ENCODE measurements at places on chromosomes 2 and 18.

- peak; percentile 43 for DNase-seq
These were observed 61.9 kb downstream of the KIF5C start for GRCh38 chr2:148936857-148937450.

- no peak for DNase-seq
These were observed 276.6 kb downstream of the PDE11A start for GRCh38 chr2:177796011-177796410.

DNA sequence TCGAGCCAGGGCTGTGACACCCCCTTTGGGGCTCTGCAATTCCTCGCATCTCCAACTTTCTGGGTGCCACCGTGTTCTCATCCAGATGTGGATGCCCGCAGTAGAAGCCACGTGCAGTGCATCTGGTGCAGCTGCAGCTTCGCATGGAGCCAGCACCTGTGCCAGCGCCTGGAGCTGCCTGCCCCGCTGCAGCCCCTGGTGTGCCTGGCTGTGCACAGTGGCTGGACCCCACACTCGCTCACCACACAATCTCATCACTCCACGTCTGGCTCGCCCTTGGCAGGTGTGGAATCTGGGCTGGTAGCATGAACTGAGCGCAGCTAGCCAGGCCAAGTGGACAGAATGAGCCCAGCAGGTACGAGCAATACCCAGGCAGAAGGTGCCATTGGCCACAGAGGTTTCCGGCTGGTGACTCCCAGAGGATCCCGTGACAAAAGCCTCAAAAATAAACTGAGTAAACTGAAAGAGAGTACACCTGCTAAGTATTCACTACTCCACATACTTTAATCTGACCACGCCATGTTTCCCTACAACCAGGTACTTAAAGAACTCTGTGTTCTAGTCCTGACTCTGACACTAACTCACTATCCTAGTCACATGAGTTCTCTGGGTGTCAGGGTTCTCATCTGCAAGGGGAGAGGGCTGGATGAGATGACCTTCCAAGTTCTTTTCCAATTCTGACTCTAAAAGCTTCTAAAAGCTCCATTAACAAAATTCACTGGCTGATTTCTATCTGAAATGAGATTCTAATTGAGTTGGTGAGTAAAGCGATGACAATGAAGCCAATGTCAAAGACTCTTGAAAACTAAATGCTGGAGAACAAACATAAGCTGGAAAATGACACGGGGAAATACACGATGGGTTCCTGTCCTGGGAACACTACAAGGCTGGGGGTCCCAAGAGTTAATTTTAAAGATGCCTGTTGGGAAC, 37.1 kb downstream of the RNF152 start:
- DNase-seq, result no peak

DNA sequence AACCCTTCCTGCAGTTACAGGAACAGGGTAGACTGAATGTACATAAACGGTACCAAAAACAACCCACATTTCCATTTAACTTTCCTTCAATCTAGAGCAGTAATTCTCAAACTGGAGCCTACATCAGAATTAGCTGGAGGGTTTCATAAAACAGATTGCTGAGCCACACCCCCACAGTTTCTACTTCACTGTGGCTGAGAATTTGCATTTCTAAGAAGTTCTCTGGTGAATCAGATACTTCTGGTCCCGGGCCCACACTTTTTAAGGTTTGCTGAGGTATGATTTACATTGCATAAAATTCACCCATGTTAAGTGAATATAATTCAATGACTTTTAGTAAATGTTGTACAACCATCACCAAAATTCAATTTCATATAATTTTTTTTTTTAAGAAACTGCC, 113.7 kb downstream of the SRBD1 start:
- DNase-seq, result no peak

DNA sequence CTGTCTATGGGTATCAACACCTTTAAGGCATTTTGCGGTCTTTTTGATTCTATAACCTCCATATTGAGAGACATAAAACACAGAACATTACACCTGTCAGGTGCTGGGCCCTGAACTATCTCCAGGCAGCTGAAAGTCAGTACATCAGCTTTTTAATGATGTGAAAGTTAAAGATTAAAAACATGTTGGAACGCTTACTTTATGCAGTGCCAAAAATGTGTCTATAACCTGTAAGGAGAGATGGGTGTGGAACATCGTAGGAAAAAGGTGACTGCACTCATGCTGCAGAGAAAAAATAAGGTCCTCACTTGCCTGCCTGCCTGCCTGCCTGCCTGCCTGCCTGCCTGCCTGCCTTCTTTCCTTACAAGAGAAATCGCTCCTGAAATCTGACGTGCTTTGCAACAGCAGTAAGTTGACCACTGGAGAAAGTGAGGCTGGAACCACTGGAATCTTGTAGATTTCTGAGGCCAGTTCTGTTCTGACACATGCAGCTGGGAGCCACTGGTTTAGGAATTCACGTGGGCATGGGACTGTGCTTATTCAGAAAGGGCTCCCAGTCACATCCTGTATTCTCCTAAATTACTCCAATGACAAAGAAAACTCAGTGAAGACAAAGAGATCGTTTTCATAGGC, 34.1 kb downstream of the BCL11A start:
- no peak for DNase-seq

DNA sequence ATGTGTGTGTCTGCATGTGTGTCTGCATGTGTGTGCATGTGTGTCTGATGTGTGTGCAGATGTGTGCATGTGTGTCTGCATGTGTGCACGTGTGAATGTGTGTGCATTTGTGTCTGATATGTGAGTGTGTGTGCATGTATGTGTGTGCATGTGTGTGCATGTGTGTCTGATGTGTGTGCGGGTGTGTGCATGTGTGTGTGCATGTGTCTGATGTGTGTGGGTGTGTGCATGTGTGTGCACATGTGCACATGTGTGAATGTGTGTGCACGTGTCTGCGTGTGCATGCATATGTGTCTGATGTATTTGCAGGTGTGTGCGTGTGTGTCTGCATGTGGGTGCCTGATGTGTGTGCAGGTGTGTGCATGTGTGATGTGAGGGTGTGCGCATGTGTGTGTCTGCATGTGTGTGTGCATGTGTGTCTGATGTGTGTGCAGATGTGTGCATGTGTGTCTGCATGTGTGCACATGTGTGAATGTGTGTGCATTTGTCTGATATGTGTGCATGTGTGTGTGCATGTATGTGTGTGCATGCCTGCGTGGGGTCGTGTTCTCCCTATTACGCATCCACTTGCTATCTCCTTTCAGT, 470.1 kb upstream of the HS6ST1 start:
- DNase-seq, result no peak

DNA sequence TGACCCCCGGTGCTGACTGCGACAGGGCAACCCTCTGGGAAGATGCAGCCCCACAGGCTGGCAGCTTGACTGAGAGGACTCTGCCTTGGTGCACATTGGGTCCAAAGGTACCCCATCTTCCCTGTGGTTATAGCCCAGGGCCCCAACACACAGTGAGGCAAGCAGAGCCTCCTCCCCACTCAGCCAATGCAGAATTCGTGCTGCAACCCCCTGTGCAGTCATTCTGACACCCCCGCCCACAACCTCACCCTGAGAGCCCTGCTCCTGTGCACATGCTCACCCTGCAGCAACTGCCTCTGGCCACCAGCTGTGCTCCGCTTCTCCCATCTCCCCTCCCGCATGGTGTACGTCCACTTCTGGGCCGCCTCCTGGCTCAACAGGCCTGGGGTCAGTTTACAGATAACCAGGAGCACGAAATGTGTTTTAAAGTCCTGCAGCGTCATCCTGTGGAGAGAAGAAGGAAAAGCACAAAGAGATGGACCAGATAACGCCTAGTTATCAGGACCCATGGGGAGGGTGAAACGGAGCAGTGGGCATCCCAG, 24.4 kb downstream of the CAPN14 start:
- no peak for DNase-seq

- peak; percentile 20 for DNase-seq
These were observed 93.9 kb downstream of the FARSB start for GRCh38 chr2:222561817-222562645.

DNA sequence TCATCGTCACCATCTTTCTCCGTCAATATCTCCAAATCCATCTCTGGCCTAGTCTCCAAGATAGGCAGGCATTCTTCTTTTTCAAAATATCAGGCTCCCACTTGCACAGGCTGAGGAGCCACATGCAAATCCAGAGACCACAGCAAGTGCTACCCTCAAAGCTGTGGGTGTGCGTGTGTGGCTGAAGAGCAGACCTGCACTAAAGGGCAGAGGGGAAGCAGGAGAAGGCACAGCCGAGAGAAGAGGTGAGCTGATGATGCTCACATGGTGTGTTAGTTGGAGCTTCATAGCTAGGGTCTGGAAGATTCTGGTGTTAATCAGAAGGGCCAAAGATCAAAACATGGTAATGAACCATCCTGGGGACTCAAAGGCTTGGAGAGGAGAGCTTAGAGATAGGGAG, 3.8 kb downstream of the SPEG start:
- DNase-seq, result no peak

- DNase-seq, result no peak
These were observed 123.6 kb downstream of the CSRNP3 start for GRCh38 chr2:165593081-165593480.

- no peak for DNase-seq
These were observed 352.9 kb downstream of the LPIN1 start for GRCh38 chr2:12099374-12099773.

GRCh38 chr2:10489842-10490555, 41.9 kb upstream of the ODC1 start:
- DNase-seq, result no peak

- no peak for DNase-seq
These were observed 27.6 kb downstream of the CENPO start for GRCh38 chr2:24820598-24821432.

DNA sequence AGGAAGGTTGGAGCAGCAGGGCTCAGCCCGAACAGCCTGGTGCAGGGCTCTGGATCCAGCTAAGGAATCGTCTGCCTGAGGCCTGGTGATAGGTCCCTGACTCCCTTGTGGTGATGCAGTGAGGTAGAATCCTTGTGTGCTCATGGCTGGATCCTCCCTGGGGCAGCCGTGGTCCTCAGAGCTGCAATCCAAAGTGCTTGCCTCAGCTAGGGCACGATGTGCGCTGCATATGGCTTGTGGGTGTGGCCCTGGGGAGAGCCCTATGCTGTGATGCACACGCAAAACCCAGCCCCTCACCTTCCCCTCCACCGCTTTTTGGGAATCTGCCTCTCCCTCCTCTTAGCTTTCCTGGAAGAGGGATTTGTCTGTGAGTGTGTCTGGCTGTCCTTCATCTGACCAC, 142.2 kb downstream of the DYSF start:
- DNase-seq, result no peak

- no peak for DNase-seq
These were observed 393.8 kb upstream of the CYRIA start for GRCh38 chr2:17059458-17059857.

DNA sequence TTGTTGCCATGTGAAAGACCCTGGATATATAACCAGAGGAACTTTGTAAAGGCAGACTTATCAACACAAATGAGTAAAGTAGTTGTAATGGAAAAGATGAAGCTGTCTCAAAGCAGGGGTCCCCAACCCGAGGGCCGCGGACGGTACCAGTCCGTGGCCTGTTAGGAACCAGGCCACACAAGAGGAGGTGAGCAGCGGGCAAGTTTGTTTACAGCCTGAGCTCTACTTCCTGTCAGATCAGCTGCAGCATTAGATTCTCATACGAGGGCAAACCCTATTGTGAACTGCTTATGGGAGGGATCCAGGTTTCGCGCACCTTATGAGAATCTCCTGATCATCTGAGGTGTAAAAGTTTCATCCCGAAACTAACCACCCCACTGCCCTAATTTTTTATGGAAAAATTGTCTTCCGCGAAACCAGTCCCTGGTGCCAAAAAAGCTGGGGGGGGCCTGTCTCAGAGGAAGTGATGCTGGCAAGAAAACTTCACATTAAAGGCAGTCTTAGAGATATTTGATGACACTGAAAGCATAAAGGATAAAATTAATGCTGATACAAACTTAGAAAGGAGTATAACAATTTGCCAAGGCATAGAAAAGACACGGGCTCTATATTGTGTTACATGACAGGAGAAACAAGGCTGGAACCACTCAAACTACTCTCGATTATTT, 57.5 kb upstream of the MSTN start:
- DNase-seq, result no peak

- DNase-seq, result no peak
These were observed 88.4 kb upstream of the CAVIN2 start for GRCh38 chr2:191935247-191935646.

DNA sequence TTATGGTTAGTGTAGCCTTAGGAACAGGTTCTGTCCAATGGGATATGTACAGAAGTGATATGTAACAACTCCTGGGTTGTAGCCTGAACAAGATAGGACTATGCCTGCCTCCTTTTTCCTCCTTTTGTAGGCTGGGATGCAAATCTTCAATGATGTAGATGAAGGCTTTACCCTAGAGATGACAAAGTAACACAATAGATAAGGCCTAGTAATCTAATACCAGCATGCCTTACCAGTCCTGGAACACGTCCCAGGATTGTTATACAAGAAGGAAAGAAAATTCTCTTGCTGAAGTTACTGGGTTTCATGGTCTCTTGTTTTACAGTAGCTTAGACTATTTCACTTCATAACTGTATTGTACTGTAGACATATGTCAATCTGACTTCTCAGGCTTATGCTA, 192.1 kb downstream of the OTX1 start:
- DNase-seq, result no peak

- DNase-seq, result no peak
These were observed 18.5 kb downstream of the TANK start for GRCh38 chr2:161178756-161179155.

- no peak for DNase-seq
These were observed 113.1 kb upstream of the OSR1 start for GRCh38 chr2:19471491-19471890.

GRCh38 chr2:203586206-203586605, 51.1 kb upstream of the RAPH1 start:
- DNase-seq, result no peak

DNA sequence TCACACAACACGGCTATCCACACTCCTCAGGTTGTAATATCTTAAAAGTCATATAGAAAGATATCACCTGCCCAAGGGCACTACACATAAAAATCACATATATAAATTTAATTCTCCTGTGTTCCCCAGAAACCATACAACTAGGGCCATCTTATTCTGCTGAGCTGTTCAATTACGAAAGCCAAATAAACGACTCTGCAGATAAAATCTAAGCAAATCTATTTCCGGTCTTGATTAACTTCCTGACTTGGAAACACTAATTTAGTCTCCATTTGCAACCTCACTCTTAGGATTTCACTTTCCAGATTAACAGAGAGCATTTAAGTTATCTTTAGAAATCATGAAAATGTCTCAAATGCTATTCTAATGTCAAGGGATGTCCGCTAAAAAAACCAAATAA, 23.9 kb upstream of the STK17B start:
- no peak for DNase-seq

GRCh38 chr2:69770193-69770702, 28.3 kb downstream of the ANXA4 start:
- DNase-seq, result no peak

DNA sequence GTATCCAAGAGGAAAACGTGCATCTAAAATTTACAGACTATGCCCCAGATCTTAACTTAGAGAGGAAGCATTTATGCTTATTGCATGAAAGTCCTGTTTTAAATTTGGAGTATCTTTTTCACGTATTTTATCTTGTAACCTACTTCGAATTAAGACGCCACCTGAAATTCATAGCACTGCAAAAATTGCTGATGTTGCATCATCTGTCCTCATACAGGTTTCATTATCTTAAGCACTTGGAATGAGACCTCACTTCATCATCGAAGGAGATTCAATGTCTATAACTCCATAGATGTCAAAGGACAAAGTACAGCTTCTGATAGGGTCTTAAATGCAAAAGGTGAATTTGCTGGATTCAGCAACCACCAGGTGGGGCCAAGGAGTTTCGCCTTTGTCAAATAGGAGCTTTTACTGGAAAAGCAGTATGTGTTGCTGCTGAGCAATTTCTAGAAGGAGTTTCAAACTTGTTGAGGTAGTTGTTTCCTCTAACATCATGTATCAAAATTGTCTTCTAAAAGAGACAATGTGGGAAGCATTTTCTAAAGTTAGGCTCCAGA, 106.4 kb upstream of the CCDC85A start:
- peak; percentile 11 for DNase-seq

All from T47D (cell line).